ENCODE measurements at places on chromosomes 5 and 9.

DNA sequence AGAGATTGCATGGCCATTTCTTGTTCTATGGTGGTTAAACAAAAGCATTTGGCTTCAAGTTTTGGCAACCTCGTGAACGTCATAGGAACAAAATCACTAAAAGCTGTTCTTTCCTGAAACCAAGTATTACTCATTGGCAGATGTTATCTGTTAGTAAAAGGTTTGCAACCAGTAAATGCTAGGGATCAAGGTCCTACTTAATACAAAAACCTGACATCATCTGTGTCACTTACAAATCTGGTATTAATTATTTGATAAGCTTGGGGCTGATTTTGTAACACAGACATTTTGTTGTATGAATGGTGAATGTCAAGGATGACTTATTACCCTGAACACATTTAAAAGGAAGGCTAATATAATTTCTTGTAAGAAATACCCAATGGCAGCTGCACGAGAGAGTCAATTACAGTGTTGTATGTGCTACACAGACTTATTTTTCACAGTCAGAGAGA, 486.4 kb upstream of the ZNF608 start:
- DNase-seq, result no peak

DNA sequence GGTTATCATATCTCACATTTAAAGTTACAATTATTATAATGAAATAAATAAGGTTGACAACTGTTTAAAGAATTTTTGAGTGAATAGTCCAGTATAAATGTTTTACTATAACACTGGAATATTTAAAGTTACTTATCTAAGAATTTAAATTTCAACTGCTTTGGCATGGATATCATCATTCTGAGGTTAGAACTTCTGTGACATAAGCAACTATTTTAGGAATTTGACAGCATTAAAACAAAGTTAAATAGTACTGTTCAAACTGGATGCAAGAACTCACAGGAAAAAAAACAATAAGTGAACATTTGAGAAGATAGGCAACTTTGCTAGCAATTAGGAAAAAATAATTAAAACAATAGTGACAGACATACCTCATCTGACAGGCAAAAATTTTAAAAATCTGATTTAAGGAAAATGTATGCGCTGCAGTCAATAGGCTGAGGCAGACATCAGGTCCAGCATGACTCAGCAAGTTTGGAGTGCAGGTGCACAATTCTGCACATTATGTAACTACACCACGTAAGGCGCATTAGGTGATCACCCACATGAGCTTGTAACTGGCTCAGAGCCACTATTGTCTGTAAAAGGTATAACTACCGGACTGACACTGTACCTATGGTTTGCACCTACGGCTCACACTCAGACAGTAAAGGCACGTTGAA, 180.6 kb downstream of the PDE4D start:
- no peak for DNase-seq

DNA sequence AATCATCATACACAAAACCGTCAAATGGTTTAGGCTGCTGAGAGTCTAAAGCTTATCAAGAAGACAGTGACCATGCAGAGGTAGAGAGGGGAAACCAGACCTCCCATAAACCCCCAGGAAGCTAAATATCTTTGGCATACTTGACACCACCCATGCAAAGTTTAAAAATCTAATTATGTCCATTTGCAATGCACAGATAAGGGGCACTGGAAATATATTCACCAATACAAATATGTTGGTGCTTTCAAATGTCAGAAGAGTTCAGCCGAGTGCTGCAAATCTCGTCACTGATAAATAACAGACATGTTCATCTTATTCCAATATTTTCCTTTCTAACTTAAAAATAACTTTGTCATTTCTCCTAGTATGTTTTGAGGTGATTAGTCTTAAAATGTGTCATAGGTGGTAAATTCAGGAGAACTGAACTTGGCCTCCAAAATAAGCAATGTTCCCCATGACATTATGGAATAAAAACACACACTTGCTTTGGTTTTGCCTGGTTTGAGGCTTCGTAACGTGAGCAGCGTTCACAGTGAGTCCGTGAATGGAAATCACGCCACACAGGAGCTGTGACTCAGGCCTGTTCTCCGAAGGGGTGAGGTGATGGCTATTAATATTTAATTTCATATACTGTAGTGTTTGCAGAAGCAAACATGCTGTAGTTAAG, 182.2 kb downstream of the AOPEP start:
- DNase-seq, result no peak

DNA sequence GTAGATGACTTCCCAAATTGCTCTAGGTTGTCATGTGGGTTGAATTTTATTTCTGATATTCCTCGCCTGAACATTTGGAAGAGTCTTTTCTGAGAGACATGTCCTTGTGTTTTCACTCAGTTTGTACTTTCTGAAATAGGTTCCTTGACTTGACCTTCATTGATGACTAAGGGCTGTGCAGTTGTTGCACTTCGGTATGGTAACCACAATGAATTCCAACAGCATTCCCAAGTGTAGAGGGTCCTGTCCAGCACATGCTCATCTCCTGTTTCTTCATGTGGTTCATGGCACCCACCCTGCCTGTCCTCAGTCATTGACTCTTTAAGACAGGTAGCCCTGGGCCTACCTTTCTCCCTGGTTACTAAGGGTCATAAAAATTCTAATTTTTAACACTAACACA, 527.8 kb downstream of the MTRR start:
- no peak for DNase-seq

- no peak for DNase-seq
Measured at GRCh38 chr5:77546-77945, 14.4 kb upstream of the PLEKHG4B start.

- DNase-seq, result no peak
Measured at GRCh38 chr5:73858776-73859175, 232.8 kb downstream of the ARHGEF28 start.

GRCh38 chr5:96008487-96008886, 46.8 kb upstream of the ELL2 start:
- DNase-seq, result no peak

GRCh38 chr5:33894566-33894965, 2.8 kb upstream of the ADAMTS12 start:
- DNase-seq, result no peak

GRCh38 chr9:7691909-7692308, 107.7 kb downstream of the DMAC1 start:
- no peak for DNase-seq

DNA sequence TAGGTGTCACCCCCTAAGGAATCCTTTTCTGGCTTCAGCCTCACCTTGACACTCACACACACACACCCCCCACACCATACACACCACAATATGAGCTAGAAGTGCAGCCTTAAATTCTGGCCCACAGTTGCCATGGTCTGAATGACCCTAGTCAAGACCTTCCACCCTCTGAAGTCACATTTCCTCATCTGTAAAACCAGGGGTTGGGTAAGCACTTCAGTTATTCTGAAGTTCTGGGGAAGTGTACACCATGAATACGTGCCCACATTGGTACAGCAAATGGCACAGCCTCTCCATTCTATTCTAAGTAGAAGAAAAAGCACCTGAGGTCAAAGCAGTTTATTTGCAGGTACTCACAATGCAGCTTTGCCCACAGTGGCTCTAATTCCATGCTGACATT, 372.8 kb upstream of the KLF4 start:
- DNase-seq, result no peak

GRCh38 chr5:167426501-167426900, 864.9 kb upstream of the WWC1 start:
- no peak for DNase-seq

- DNase-seq, result no peak
Measured at GRCh38 chr9:134967547-134967930, 49.8 kb upstream of the FCN1 start.

GRCh38 chr9:20618361-20618802, 3.9 kb downstream of the MLLT3 start:
- no peak for DNase-seq

DNA sequence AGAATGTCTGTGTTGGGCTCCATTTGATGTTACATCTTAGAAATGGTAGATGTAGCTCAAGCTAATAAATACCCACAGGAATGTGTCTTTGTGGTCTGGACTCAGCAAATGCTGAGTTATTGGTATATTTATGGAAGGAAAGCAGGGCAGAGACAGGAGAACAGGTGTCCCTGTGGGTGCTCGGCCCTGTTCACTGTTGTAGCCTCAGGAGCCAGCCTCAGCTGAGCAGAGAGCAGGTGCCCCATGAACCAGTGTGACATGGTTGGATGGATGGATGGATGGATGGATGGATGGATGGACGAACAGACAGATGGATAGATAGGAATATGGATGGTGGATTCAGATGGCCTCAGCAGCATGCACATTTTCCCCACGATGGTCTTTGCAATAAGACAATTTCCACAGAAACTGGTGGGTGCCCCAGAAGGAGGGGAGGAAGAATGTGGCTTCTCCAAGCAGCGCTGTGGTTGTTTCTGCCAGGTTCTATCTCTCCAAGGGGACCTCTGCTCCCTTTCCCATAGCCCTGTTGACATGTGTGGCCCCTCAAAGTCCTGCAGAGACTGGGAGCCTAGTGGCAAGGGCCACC, 8.2 kb upstream of the IRF1 start:
- no peak for DNase-seq

DNA sequence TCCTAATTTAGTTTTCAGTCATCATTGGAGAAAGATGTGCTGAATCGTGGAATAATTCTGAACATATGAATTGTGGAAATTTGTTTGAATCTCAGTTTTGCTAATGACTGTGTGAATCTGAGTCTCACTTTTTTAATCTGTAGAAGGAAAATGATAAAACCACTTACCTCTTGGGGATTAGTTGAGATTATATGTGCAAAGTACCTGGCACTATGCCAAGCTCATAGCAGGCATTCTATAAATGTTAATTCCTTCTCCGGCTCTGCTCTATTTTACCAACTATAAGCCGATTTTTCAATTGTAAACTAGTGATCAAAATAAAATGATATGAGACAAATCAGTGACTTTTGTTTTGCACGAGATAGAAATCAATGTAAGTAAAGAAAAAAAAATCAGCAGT, 290.8 kb downstream of the TRPM3 start:
- DNase-seq, result no peak

DNA sequence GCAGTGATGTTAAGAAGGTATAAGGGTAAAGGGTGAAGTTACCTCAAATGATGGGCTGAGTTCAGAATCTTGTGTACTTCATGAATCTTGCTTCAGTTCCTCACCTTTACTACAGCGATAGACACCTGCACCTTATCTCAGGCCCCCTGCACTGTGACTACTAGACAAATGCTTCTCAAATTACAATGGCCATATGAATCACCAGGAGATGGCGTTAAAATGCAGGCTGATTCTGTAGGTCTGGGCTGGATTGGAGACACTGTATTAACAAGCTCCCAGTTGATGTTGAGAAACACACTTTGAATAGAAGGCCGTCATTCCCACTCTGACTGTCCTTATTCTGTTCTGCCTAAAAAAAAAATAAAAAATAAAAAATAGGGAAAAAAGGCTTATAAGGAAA, 29.8 kb downstream of the TARS1 start:
- no peak for DNase-seq

- DNase-seq, result no peak
Measured at GRCh38 chr5:127994087-127994660, 89.4 kb upstream of the SLC12A2 start.

GRCh38 chr9:134390947-134391318, 64.7 kb downstream of the RXRA start:
- DNase-seq, result no peak

DNA sequence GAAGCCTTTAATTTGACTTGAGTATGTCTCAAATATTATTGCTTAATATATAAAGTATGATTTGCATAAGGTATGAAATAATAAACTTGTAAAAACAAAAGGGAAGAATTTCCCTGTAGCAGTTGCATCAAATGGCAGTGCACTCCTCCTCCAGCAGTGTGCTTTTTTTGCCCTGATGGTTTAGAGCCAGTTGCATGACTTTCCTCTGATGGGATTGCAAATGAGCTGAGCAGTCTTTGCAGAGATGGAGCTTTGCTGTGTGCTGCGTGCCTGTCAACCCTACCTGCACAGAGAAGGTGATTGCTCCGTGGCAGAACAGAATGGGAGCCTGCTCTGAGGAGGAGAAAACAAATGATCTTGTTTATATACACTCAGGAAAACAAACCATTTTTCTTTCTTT, 22.7 kb upstream of the CATSPER3 start:
- no peak for DNase-seq
